SK-N-MC (cell line): ENCODE measurements at places on chromosomes 12 and 14.

DNA sequence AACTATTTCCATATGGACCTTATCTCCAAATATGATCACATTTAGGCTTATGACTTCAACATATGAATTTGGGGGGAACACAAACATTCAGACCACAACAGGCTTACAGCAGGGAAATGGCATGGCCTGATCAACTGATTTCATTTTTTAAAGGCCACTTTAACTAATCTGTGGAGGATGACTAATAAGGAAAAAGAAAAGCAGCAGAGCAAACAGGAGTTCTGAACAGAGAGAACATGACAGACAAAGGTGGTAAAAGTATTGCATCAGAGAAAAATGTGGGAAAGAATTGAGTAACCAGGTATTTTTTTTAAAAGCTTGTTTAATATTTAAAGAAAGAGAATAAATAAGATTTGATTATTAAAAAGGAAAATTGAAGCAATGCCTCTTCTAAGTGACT is 366.1 kb upstream of the TMPO start:
- DNase-seq: no peak

DNA sequence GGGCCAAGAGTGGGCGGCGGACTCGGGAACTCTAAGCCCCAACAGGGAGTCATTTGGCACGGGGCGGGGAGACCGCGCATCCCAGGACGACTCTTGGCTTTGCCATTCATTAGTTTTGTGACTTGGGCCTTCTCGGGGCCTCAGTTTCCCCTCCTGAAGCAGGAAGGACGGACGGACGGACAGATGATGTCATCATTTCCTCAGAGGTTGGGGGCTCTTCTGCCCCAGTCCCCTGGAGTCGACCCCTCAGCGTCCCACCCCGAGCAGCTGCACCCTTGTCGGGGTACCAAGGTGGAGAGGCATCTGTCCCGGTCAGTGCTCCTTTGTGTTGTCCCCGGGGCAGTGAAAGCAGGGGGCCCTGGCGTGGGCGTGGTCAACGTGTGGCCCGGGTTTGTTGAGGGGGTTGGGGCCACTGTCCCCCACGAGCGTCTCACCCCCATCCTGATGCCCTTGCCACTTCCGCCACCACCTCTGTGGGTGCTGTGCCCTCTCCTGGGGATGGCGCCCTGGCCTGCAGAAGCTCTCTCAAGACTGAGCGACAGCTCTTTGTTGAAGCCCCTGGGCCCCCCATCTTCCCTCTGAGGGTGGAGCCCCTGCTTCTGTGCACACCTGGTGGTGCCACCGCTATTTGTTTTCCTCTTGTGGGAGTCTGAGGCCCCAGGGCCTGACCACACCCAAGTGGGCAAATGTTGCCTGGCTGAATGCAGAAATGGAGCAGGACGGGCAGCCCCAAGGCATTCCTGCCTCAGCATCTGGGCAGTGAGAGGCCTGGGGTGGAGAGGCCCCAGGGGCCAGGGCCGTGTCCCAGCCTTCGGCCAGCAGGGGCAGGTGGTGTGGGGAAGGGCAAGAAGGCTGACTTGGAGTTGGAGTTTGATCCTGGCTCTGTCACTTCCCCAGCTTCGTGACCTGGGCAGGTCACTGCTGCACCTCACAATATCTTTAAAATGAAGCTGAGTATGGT is 896 bp downstream of the HHIPL1 start:
- no peak for DNase-seq

DNA sequence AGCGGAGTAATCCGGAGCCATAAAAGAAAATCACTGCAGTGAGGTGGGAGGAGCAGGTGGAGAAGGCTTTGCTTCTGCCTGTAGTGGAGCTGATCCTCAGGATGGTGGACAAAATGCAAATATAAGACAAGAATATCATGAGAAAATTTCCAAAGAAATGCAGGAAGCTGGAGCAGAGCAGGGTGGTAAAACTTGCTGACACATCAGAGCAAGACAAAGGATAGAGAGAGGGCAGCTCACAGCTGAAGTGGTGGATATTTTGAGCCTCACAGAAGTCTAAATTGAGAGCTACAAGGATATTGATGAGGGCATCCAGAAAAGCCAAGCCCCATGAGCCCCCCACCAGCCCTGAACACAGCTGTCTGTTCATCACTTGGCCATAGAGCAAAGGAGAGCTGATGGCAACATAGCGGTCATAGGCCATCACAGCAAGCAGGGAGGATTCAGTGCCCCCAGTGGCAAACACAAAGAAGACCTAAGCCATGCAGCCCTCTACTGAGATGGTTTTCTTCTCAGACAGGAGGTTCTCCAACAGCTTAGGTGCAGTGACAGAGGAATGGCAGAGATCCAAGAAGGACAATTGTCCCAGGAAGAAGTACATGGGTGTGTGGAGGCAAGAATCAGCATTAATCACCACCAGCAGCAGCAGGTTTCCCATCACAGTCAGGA is 30.0 kb upstream of the ANP32D start:
- DNase-seq: no peak

DNA sequence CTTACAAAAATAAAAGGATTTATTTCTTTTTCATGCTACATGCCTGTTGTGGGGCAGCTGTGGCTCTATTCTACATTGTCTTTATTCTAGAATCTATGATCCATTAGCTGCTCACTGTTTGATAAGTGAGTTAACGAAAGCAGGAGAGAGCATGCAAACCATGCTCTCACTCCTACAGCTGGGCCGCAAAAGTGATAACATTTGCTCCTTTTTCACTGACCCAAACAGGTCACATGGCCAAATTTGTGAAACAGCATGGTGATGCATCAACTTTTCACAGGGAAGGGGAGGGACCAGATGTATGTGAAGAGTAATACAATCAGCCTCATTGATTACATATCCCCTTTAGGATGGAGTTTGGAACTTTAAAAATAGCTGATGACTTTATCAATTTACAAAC is 456.9 kb upstream of the SYT1 start:
- DNase-seq: no peak

DNA sequence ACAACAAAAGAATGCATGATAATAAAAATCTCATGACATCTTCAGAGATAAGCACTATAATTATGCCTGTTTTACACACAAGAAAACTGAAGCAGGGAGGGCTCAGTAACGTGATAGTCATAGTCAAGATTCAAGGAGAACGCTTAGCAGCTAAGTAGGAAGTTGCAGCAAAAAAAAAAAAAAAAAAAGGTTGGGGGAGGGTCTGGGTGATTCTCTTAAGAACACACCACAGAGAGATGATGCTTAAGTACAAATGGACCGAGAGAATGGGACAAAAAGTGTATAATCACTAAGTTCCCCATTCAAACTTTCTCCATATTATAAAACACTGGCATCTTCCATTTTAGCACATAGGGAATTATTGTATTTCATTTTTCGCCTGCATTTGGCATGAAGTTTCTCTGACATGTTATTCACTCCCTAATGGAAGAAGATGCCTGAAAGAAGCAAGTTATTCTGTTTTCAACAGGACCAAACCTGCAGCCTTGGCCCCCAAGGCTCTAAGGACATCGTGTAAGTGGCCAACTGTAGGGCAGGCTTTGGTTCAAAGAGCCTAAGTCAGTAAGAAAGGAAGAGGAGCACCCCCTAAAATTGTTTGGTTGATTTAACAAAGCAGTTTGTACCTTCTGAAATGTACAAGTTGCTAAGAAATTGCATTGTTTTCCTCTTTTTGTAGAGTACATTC is 142.9 kb upstream of the TMPO start:
- no peak for DNase-seq

- no peak for DNase-seq
Observed at GRCh38 chr12:3092764-3093163, 15.6 kb downstream of the TSPAN9 start.

DNA sequence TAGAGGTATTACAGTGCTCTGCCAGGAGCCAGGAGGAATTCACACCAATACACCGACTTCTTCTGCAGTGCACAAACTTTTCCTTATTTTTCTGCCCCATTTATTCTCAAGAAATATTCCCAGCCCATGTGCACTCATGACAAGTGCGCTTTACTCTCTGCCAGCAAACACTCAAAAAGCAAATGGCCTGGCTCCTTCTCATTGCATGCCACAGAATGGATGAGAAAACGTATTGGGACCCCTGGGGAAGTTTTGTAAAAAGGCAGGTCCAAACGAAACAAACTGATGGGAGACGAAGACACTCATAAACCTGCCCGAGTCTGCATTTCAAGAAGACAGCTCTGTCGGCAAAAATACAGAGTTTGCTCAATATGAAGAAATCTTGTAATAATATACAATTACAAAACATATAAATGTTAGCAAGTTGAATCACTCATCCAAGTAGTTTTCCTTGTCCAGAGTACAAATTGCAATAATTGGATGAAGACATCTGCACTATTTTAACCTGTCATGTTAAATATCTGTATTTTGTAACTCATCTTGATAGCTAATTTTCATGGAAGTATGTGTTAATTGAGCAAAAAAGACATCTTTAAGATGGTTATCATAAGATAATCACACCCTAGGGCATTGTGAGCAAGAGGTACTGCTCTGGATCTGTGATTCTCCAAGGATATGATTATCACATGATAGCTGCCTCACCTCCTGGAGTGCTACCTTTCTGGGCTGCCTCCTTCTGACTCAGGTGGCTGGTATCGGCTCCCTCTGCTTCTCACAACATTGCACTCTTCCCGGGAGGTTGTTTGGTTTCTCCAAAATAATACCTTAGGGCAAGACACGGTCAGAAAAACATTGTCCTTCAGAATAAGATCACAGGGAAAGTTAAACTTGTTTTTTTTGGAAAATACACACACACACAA is 260.8 kb upstream of the G2E3 start:
- DNase-seq: no peak

DNA sequence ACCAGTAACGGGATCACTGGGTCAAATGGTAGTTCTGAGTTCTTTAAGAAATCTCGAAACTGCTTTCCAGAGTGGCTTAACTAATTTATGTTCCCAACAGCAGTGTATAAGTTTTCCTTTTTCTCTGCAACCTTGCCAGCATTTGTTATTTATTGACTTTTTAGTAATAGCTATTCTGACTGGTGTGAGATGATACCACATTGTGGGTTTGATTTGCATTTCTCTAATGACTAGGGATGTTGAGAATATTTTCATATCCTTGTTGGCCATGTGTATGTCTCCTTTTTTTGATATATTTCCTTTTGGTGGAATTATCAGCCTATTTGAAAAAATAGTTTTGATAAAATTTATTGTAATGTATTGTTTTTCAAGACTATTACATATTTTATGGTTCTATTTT is 701.2 kb upstream of the FBXO33 start:
- DNase-seq: no peak

- DNase-seq: no peak
Observed at GRCh38 chr12:132874175-132874574, 13.2 kb downstream of the CHFR start.

- no peak for DNase-seq
Observed at GRCh38 chr12:69331909-69332684, 16.1 kb upstream of the LYZ start.

DNA sequence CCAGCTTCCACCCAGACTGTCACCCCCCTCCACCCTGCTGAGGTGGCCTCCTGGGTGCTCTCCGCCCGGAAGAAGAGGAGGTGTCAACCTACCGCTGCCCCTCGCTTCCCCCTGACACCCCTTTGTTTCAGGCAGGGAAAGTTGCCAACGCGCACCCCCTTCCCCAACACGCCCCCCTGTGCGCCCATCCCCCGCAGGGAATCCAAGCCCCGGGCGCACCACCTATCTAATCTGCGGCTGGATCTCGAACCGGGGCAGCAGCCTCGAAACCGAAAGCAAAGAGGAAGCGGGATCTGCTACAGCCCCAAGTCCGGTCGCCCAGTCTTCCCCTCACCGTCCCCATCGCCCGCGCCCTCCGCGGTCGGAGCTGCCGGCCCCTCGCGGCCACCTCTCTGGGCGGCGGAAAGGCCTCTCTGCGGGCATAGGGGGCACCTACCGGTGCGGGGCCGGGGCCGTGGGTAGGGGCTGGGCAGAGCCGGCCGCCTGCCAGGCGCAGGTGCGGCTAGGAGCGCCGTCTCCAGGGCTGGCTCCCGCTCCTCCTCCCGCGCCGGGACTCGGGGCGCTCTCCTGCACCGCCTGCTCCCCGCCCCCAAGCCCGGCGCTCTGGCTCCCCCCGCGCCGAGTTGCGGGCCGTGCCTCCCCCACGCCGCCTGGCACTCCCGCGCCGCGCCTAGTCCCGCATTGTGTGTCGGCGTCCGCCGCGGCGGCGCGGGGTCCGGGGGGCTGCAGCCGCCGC is 18.3 kb upstream of the PLEKHH1 start:
- no peak for DNase-seq

DNA sequence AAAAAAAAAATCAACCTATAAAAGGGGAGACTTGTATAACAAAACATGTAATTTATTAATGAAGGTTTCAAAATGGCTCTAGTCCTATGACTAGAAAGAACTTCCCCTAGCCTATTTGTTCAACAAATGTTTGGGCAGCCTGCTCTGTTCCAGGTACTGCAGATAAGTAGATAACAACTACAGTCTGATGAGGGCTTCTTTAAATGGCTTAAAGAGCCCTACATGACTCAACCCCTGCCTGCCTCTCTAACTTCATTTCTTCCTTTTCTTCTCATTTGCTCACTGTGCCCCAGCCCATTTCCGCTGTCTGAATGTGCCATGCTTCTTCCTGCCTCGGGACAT is 21.5 kb downstream of the ALDH6A1 start:
- DNase-seq: no peak

DNA sequence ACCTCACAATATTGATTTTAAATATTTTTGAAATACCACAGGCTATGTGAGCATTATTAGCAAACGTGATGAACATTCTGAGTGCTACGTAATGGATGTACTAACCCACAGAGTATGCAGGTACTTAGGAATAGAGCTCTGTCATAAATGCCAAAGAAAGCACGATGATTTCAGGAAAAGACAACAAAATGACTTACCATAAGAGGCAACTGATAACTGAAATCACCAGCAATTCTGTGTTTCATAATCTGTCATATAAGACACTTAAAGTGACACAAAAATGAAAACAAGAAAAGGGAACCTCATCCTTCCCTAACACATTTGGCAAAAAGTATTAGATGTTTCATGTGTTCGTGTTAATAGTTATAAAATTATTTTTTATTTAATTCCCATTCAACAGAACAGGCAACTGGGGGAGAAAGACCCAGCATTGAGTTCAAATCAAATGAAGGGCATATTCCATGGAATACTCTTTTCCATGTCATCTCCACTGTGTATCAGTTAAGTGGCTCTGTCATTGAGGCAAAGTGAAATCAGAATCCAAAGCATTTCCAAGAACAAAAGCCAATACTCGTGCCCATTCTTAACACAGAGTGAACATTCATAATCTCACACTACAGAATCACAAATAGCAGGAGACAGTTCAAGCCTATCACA is 30.4 kb downstream of the ARMH4 start:
- DNase-seq: no peak

- peak; percentile 40 for DNase-seq
Observed at GRCh38 chr12:114166362-114166761, 200.2 kb upstream of the RBM19 start.
